ENCODE measurements at places on chromosomes 12 and 14.
A peak's percentile ranks its signal among the peaks of the same experiment; 100 is the strongest.

- peak; percentile 80 for DNase-seq
These were observed 37.0 kb downstream of the BTG1 start for GRCh38 chr12:92108651-92109050.

DNA sequence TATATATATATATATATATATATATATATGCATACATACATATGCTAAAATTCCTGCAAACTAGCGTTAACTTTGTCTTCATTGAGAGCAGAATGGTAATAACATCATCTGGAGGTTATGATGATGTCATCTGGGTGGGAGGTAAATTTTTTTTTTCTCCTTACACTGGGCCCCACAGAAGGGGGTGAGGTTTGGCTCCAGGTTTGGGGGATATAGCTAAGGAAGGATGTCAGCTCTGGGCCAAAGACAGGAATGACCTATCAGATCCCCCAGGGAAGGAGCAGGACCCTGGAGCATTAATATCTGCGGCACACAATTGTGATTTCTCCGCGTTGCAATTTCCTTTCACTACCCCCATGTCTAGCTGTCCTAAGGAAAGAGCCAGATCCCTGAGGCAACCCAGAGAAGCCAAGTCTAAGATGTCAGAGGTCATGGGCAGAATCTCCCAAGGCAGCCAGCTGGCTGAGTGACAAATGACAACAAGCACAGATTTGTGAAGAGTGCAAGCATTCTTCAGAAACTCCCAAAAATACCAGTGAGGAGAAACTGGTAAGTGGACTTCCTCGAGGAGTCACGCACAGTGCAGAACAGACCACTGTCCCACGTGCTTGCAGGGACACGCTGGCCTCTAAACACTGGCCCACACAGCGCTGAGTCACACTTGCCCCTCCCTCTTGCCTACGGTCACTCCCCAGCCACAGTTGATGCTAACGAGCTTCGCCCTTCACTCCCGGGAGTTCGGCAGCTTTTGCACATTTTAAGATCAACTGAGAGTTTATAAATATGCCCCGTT is 9.9 kb downstream of the UBC start:
- DNase-seq: peak; percentile 77

DNA sequence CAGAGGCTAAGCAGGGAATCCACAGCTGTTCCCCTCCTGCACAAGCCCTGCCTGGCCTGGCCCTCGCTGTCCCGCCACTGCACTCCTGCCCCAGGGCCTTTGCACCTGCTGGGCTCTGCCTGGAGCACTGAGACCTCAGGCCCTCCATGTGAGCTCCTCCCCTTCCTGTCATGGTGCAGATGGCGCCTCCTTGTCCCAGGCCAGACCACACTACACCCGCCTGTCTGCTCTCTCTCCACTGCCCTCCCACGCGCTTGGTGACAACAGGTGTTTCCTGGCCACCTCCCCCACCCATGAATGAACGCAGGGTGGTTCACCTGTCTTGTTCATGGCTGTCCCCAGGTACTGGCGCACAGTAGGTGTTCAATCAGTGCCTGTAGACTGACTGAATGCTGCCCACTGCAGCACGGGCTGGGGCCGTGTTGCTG is 82.9 kb downstream of the NCOR2 start:
- DNase-seq: no peak

DNA sequence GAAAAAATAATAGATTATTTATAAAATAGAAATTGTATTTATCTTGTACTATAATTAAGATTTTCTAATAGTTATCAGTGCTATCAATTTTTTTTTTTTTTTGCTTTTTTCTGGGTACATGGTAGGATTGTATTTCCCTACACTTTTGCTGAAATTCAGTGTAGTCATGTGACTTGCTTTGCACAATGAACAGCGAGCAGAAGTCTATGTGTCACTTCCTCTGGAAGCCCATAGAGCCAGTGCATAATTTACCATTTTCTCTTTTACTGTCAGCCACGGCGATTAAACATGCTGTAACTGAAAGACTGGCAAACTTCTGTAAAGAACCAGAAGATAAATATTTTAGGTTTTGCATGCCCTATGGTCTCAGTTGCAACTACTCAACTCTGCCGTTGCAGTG is 80.8 kb upstream of the PPP1R12A start:
- no peak for DNase-seq

- DNase-seq: no peak
These were observed 22.8 kb downstream of the CRACR2A start for GRCh38 chr12:3730111-3730510.

DNA sequence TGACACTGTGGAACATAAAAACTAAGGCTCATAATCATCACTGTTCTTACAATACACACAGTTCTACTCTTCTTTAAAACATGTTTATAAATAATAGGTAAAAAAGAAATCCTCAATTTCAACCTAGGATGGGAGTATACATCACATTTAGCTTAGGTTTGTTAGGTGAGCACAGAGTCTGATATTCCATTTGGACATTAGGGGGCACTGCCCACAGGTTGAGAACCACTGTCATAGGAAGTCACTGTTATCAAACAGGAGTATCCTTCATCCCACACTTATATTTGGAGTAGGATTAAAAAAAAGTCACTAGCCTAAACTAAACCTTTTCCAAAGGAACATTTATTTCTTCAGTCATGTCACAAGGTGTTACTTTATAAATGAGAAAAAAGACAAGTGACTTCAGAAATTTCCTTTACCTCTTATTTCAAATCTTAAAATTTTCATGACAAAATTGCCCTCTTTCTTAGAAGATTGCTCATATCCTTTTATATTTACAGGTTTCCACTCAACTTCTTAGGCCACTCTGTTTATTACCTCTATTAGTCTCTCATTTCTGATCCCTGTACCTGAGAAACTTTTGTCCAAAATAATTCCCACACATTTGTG is 240.6 kb downstream of the CPNE8 start:
- DNase-seq: no peak

GRCh38 chr14:29168149-29168548 is 401.6 kb downstream of the FOXG1 start:
- no peak for DNase-seq

GRCh38 chr14:43956741-43957140 is 550.3 kb downstream of the FSCB start:
- no peak for DNase-seq

DNA sequence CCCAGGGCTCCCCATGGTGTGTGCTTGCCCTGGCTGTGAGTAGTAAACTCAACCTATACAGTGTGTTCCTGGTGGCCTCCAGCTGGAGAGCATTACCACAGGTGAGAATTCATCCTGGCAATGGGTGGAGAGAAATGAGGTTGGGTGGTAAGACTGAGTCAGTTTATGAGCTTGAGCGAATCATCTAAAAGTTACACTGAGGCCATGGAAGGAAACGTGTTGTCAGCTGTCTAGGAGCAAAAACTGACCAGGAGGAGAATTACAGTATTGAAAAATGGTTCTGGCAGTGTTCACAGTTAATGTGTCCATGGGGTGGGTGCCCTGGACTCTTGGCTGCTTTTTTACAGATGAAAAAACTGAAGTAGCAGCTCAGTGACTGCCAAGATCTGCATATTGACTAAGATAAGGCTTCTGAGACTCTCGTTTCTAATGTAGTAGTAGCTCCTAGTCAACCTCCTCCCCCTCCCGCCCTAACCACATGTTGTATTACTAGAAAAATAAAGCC is 202.0 kb upstream of the AMIGO2 start:
- DNase-seq: no peak

GRCh38 chr12:122721057-122721545 is 4.5 kb upstream of the HCAR3 start:
- no peak for DNase-seq

DNA sequence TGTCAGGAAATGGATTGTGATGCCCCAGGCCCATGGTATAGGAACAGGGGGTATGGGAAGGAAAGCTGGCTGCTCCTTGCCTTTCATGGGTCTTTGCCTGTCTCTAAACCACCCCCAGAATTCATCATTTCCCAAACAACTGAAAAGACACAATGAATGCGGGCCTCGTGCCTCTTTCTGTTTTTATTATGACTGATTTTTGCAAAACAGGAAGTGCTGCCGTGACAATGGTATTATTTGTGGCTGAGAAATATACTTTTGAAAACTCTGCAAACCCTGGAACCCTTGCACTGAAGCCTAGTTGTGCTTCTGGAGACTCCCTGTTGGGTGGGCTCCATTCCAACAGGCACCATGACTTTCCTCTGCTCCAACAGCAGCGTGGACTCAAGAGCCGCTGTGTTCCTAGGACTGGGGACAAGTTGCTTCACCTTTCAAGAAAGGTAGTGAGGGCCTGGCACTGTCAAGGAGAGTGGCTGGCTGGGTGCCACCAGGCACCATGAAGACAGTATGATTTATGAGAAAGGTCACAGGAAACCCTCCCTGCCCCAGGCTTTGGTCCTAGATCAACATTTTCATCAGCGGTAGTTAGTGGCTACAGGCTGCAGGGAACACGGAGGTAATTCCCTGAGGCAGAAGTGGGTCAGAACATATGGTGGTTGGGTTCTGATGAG is 4.8 kb upstream of the DGLUCY start:
- DNase-seq: no peak

DNA sequence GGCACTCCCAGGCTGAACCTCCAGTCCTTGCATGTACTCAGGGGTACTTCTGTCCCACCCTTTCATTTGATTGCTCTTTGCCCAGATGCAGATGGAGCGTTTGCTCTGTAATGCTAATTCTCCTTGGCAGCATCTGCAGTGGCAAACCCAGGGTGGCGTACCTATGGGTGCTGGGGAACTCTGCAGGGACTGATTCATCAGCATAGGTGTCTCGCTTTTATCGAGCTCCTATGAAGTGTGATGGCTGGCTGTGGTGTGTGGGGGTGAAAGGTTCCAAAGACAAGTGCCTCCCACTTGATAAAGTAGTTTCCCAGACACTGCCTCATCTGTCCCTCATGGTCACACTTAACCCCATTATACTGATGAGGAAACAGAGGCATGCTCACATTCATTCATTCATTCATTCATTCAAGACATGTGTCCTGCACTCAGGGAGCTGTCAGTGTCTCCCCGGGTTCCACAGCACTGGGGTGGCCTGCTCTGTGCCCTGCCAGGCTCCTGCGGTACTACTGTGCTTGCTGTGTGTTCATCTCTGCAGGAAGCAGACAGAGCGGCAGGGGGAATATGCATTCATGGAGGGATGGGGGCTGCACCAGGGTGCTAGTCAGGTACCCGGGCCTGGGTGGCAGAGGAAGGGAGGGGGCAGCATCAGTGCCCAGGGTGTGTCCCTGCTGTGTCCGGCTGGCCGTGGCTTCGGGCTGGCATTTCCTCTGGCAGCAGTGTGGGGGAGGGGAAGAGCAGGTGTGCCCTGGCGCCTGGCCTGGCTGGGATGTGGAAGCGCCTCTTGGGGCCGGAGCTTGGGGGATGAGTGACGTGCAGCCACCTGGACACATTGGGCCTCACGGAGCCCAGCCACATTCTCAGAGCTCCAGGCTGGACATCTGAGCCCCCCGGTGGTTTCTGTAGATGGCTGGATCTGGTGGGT is 110.9 kb downstream of the TSPAN9 start:
- DNase-seq: no peak

DNA sequence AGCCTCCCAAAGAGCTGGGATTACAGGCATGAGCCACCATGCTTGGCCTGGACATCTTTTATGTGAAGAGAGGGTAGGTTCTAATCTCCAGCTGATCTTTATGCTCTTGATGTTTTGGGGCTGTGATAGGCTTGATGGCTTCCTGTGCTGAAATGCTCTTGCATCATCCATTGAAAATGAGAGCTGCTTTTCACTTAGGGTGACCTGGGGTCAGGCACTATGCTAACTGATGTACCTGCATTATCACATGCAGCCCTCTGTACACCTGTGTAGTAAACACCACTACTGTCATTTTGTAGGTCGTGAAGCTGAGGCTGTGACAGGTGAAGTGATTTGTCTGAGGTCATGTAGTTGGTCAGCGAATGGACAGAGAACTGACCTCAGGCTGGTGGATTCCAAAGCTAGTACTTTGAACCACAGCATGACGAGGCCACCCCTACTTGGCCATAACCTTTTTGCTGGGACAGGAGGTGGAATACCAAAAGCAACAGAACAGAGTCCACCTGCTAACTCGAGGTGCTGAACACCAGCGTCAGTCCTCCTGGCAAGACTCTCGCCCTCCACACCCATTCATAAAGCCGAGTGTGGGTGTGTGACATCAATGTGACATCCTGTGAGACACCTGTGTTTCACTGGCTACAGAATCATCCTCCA is 69.1 kb downstream of the C12orf75 start:
- no peak for DNase-seq

DNA sequence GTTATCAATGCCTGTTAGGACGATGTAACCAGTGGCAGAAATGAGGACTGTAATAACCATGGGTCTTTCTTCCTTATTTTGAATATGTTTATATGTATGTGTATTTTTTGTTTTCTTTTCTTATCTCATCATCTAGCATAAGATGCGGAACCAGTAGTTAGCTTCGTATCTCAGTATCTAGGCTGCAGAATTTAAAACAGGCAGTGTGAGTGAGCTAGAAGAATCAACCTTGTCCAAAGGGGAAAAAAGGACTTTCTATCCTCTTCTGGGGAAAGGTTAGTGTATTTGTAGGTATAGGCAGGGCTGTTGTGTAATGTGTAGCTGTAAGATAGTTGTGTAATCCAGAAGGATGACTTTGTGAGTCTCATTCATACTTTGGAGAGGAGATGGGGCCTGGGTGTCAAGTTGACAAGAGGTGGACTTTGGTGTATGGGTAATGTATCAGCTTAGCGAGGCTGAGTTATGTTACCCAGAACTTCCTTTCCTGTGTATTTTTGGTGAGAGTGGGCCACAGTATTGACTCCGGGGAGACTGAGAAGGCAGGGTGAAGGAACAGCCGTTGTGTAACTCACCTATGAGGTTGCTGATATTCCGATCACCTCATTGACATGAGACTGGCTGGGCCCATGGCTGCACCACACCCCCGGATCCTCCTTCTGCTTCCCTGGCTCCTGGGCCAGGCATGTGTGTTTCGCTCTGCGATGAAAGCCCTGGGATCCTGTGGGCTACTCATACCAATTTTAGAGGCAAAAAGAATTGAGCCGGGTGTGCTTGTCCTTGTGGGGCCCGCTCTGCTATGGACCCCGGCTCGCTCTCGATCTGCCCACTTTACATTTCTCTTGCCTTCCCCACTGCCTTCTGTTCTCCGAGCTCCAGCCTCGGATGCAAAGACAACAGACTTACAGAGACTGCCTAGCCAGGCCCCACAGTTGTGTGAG is 24.3 kb downstream of the DLK1 start:
- DNase-seq: no peak

All from putamen (tissue), 1 donor.